ENCODE measurements at places on chromosomes 4 and X. TPM values are rescaled to one million over a fixed set of nuclear protein-coding genes. Genes with fewer than 3 reads are reported as not detected.

REELD1 gene
- total RNA-seq, result 1.2 TPM

CTPS2 gene
- total RNA-seq, result 17.4 TPM

XAGE1B gene
- total RNA-seq, result not detected

VEGFC gene
- 13.7 TPM for total RNA-seq

ADGRL3 gene
- 17.9 TPM for total RNA-seq

GC gene
- total RNA-seq, result 0.65 TPM

TRPC5OS gene
- total RNA-seq, result not detected

SHROOM2 gene
- total RNA-seq, result 17.5 TPM

CXorf51A gene
- total RNA-seq, result not detected

RADX gene
- 14.9 TPM for total RNA-seq

BMP3 gene
- total RNA-seq, result 108 TPM

FDCSP gene
- not detected for total RNA-seq

GUCY2F gene
- not detected for total RNA-seq

DCAF8L2 gene
- not detected for total RNA-seq

MAGEA3 gene
- not detected for total RNA-seq

SORBS2 gene
- total RNA-seq, result 103 TPM

SPATA4 gene
- not detected for total RNA-seq

RNF128 gene
- total RNA-seq, result 67.6 TPM

DMP1 gene
- not detected for total RNA-seq

CTAG2 gene
- not detected for total RNA-seq

SYAP1 gene
- total RNA-seq, result 27.3 TPM

PABPC4L gene
- 2.0 TPM for total RNA-seq

NIPAL1 gene
- total RNA-seq, result 57.3 TPM

FAM9A gene
- total RNA-seq, result not detected

HTRA3 gene
- total RNA-seq, result 17.5 TPM

EDA gene
- 4.8 TPM for total RNA-seq

FAAH2 gene
- total RNA-seq, result 9.1 TPM

VCX3A gene
- not detected for total RNA-seq

PPP1R2C gene
- total RNA-seq, result not detected

PNMA6A gene
- 0.55 TPM for total RNA-seq

EXOSC9 gene
- 17.2 TPM for total RNA-seq

USP53 gene
- 108 TPM for total RNA-seq

RIPPLY1 gene
- total RNA-seq, result not detected

TCEANC gene
- total RNA-seq, result 3.4 TPM

CT45A10 gene
- total RNA-seq, result not detected

GPM6B gene
- total RNA-seq, result 15.9 TPM

NDUFC1 gene
- total RNA-seq, result 59.8 TPM

AR gene
- 26.2 TPM for total RNA-seq

All from ureter (tissue), 1 donor.